ENCODE measurements at places on chromosomes 2 and 18. TPM values are rescaled to one million over a fixed set of nuclear protein-coding genes. Genes with fewer than 3 reads are reported as not detected.

C1GALT1C1L gene
- total RNA-seq, result not detected

RNF144A gene
- 36.5 TPM for total RNA-seq

TNFRSF11A gene
- 7.3 TPM for total RNA-seq

ABHD1 gene
- total RNA-seq, result 0.50 TPM

LYG2 gene
- total RNA-seq, result not detected

STARD6 gene
- not detected for total RNA-seq

ZC3H6 gene
- 16.9 TPM for total RNA-seq

MAPRE2 gene
- total RNA-seq, result 70.7 TPM

ALPG gene
- not detected for total RNA-seq

CDH2 gene
- total RNA-seq, result 0.18 TPM

ZFAND2B gene
- total RNA-seq, result 31.3 TPM

GPAT2 gene
- total RNA-seq, result 9.7 TPM

DNAH7 gene
- 0.07 TPM for total RNA-seq

TMEM198 gene
- total RNA-seq, result 2.2 TPM

ACADL gene
- total RNA-seq, result not detected

TACR1 gene
- total RNA-seq, result not detected

MREG gene
- 8.0 TPM for total RNA-seq

VWC2L gene
- total RNA-seq, result not detected

ESPNL gene
- 0.27 TPM for total RNA-seq

PARD6G gene
- total RNA-seq, result 0.23 TPM

ATAD2B gene
- 13.2 TPM for total RNA-seq

TRPM8 gene
- total RNA-seq, result not detected

BMP10 gene
- total RNA-seq, result not detected

ACKR3 gene
- total RNA-seq, result 3.4 TPM

TUBA3E gene
- not detected for total RNA-seq

NUP35 gene
- total RNA-seq, result 27.1 TPM

ABCG5 gene
- total RNA-seq, result not detected

UGT1A6 gene
- total RNA-seq, result not detected

DOK6 gene
- total RNA-seq, result not detected

CYP27C1 gene
- not detected for total RNA-seq

THADA gene
- total RNA-seq, result 31.6 TPM

FNDC4 gene
- total RNA-seq, result not detected

ANKAR gene
- 3.6 TPM for total RNA-seq

PIEZO2 gene
- not detected for total RNA-seq

KCNG2 gene
- not detected for total RNA-seq

KCNE4 gene
- not detected for total RNA-seq

COL3A1 gene
- not detected for total RNA-seq

ELOA2 gene
- total RNA-seq, result not detected

DNAJC5G gene
- not detected for total RNA-seq

G6PC2 gene
- total RNA-seq, result not detected

CYP26B1 gene
- not detected for total RNA-seq

RHOB gene
- total RNA-seq, result 15.4 TPM

FAM161A gene
- total RNA-seq, result 6.5 TPM

NEU2 gene
- not detected for total RNA-seq

RAB27B gene
- not detected for total RNA-seq

PIK3C3 gene
- total RNA-seq, result 62.1 TPM

COL4A4 gene
- not detected for total RNA-seq

TTR gene
- total RNA-seq, result not detected

CD302 gene
- 0.74 TPM for total RNA-seq

RBMS1 gene
- total RNA-seq, result 35.8 TPM

FEV gene
- not detected for total RNA-seq

TPO gene
- not detected for total RNA-seq

ATP9B gene
- total RNA-seq, result 21.1 TPM

MFSD6 gene
- 31.5 TPM for total RNA-seq

Measured in activated CD8-positive, alpha-beta T cell treated with anti-CD3 and anti-CD28 coated beads for 36 hours (primary cell).